Kidney (tissue), 22 donors: ENCODE measurements at places on chromosomes 5 and 9.

DNA sequence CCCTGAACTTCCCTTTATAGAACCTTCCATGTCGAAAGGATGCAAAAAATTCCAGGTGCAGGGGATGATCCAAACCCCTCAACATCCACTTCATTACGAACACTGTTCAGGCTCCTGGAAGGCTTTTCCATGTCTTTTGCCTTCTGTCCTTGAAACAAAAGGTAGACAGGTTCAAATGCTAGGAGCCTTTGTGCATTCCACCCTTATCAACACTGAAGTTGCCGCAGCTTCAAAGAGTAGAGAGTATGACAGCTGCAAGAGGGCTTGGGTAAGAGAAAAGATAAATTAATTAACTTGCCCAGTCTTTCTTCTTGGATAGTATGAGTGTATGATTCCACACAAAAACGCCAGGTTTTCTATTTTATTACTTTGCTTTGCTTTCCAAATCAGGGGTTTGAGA is 269.1 kb upstream of the MSX2 start:
- no peak overlapping the region for H3K27ac ChIP-seq
- no peak overlapping the region for H3K4me3 ChIP-seq
- no peaks in the 10 kb centered on the region for H3K36me3 ChIP-seq

GRCh38 chr9:137167277-137167746 is 2.5 kb downstream of the LRRC26 start:
- peaks cover 14% of the 10 kb centered on the region for H3K4me1 ChIP-seq
- DNase-seq = no peak
- peaks cover 27% of the 10 kb centered on the region for H3K27me3 ChIP-seq
- H3K36me3 ChIP-seq = no peaks in the 10 kb centered on the region
- no peak overlapping the region for H3K4me3 ChIP-seq

- H3K4me1 ChIP-seq = no peaks in the 10 kb centered on the region
- DNase-seq = no peak
- H3K27ac ChIP-seq = no peak overlapping the region
- H3K36me3 ChIP-seq = no peaks in the 10 kb centered on the region
These were observed 217.5 kb downstream of the DCP2 start for GRCh38 chr5:113194125-113194524.

DNA sequence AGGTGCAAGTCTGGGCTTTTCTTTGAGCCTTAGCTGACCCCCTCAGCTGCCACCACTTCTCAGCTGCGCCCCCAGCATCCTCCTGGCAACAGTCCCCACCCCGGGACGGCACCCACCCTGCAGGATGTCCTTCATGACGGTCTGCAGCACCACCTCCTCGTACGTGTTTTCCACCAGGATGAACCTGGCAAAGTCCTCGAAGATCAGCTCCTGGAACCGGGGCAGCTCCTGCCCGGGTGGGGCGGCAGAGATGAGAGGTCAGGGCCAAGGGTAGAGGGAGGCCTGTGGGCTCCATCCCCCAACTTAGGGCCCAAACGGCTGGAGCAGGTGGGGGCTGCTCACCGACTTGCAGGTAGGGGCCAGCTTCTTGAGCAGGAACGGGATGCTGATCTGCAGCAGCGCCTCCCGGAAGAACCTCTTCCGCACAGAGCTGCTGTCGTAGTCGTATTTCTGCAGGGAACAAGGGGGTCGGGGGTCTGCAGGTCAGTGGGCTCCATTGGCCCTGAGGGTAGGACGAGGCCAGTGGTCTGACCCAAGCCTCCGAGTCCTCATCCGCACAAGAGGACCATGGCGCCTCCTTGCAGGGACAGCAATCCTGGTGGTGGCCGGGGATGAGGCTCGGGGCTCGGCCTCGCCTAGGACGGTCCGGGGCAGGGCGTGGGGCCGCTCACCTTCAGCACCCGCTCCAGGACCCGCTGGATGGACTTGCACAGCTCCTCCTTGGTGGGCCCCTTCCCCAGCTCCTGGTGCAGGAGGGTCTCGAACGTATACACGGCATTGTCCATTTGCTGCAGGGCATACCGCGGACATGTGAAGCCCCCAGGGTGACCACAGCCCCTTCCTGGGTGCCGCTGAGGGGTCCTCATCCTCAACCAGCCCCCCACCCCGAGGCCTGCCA is 56.7 kb downstream of the LRSAM1 start:
- H3K36me3 ChIP-seq = no peaks in the 10 kb centered on the region
- no peak overlapping the region for H3K27ac ChIP-seq
- no peaks in the 10 kb centered on the region for H3K4me1 ChIP-seq
- no peak overlapping the region for H3K4me3 ChIP-seq

GRCh38 chr9:21708260-21708711 is 94.2 kb upstream of the MTAP start:
- no peaks in the 10 kb centered on the region for H3K36me3 ChIP-seq
- DNase-seq = no peak
- no peak overlapping the region for H3K4me3 ChIP-seq
- no peaks in the 10 kb centered on the region for H3K4me1 ChIP-seq
- H3K27ac ChIP-seq = no peak overlapping the region

DNA sequence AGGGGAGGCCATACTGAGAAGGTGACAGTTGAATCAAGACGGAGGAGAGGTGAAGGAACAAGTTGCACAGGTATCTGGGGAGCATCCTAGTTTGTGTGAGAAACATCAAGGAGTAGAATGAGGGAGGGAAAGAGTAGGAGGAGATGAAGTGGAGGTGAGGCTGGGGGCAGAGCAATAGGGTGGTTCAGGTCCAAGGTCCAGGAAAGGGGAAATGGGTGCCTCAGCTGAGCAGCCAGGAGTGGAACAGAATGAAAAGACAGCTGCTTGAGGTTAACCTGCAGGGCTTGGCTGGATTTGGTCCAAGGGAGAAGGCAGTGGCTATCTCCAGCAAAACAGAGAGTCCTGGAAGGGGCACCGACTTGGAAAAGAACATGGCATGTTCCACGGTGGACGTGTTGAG is 5.3 kb downstream of the SLC1A1 start:
- no peak overlapping the region for H3K27ac ChIP-seq
- H3K4me3 ChIP-seq = no peak overlapping the region
- no peaks in the 10 kb centered on the region for H3K27me3 ChIP-seq
- no peaks in the 10 kb centered on the region for H3K36me3 ChIP-seq
- no peak for DNase-seq
- peaks cover 11% of the 10 kb centered on the region for H3K4me1 ChIP-seq

DNA sequence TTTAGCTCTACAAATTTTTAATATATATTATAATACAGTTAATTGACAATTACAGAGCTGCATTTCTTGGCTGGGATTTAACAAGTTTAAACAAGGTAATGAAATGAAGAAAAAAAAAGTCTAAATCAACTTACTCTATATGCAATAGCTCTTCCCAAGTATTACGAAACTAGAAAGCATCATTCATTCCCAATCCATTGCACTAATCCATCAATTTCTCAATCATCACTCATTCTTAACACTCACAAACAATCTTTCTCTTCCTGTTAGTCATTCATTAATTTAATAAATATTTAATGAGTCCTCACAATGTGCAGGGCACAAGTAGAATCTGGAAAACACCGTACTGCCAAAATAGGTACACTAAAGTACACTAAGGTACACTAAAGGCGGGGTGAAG is 42.9 kb upstream of the APBA1 start:
- H3K27me3 ChIP-seq = no peaks in the 10 kb centered on the region
- DNase-seq = no peak
- H3K36me3 ChIP-seq = peaks cover 6% of the 10 kb centered on the region
- no peaks in the 10 kb centered on the region for H3K4me1 ChIP-seq
- no peak overlapping the region for H3K27ac ChIP-seq
- H3K4me3 ChIP-seq = no peak overlapping the region

GRCh38 chr9:75889977-75890471 is 449 bp upstream of the PCSK5 start:
- peak; percentile 59 for DNase-seq
- H3K4me1 ChIP-seq = peaks cover 6% of the 10 kb centered on the region
- H3K36me3 ChIP-seq = no peaks in the 10 kb centered on the region
- peak overlapping the region; percentile 74 for H3K27ac ChIP-seq
- no peaks in the 10 kb centered on the region for H3K27me3 ChIP-seq

DNA sequence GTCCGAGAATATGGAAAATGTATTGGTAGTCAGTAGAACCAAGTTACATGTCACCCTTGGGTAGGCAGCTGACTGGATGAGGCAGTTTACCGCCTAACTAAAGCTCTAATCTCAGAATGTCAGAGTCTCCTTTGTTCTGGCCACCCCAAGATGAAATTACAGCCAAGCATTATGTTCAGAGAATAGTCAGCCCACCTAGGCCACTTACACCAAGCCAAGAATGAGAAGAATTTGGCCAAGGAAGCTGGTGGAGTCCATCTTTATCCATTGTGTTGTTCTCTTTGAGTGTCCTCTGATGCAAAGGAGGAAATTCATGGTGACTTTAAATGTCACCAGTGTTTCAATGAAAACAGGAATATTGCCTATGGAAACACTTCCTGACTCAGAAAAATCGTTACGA is 275.1 kb upstream of the MAP3K1 start:
- no peak for DNase-seq
- H3K4me3 ChIP-seq = no peak overlapping the region
- no peaks in the 10 kb centered on the region for H3K4me1 ChIP-seq
- no peaks in the 10 kb centered on the region for H3K27me3 ChIP-seq

- no peak for DNase-seq
- no peak overlapping the region for H3K27ac ChIP-seq
- no peaks in the 10 kb centered on the region for H3K27me3 ChIP-seq
- no peaks in the 10 kb centered on the region for H3K36me3 ChIP-seq
These were observed 198.7 kb upstream of the MPDZ start for GRCh38 chr9:13478160-13478559.

DNA sequence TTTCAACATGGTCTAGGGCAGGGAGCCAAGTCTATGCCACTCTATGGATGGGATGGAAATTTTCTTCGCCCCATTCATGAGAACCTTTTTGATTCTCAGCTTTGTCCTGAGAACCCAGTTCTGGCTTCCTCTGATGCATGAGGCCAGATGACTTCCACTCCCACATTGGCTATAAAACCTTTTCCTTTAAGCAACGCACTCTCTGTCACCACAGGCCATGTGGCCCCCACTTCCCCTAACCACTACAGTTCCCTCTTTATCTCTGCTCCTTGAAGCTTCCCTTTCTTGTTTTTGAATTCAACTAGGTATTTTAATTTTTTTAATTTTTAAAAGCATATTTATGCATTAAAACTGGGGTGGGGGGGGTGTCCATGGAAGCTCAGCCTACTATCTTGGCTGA is 401.3 kb downstream of the ENC1 start:
- DNase-seq = no peak
- no peaks in the 10 kb centered on the region for H3K27me3 ChIP-seq
- H3K36me3 ChIP-seq = no peaks in the 10 kb centered on the region

DNA sequence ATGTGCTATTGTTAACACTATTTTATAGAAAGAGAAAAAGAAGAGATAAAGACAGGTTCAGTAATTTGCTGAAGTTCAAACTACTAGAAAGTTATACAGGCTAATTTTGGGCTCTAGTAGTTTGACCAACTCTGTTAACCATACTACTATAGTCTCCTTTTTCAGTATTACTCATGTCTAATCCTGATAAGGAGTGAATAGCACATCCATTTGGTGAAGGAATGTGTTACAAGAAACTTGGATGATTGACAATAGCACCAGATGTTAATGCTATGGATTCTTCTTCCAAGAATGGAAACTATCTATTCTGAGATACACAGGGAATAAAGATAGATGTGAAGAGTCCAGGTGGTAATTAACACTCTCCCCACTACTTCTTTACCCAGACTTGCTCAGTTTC is 677.3 kb downstream of the PRELID2 start:
- no peak for DNase-seq
- no peaks in the 10 kb centered on the region for H3K36me3 ChIP-seq

- H3K4me1 ChIP-seq = no peaks in the 10 kb centered on the region
- no peaks in the 10 kb centered on the region for H3K27me3 ChIP-seq
- H3K4me3 ChIP-seq = no peak overlapping the region
- H3K36me3 ChIP-seq = no peaks in the 10 kb centered on the region
- no peak for DNase-seq
These were observed 234.8 kb upstream of the TMEM161B start for GRCh38 chr5:88503406-88503805.

DNA sequence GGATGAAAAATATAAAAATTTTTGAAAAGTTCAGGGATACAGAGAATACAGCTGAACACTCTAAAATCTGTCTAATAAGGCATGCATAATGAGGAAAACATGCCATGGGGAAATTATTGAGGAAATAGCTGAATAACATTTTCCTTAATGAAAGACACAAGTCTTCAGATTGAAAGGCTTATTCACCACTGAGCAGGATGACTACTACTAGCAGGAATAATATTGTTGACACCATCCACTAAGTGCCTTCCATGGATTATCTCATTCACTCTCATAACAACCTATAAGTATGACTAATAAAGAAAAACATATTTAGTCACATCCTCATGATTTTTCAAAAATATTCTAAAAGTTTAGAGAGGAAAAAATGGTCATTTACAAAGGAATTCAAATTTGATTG is 96.7 kb upstream of the FER start:
- no peaks in the 10 kb centered on the region for H3K36me3 ChIP-seq
- DNase-seq = no peak
- H3K27me3 ChIP-seq = no peaks in the 10 kb centered on the region
- no peak overlapping the region for H3K4me3 ChIP-seq
- H3K27ac ChIP-seq = no peak overlapping the region

- no peak overlapping the region for H3K4me3 ChIP-seq
- H3K36me3 ChIP-seq = no peaks in the 10 kb centered on the region
- peaks cover 16% of the 10 kb centered on the region for H3K4me1 ChIP-seq
- H3K27ac ChIP-seq = no peak overlapping the region
- H3K27me3 ChIP-seq = no peaks in the 10 kb centered on the region
- no peak for DNase-seq
These were observed 216.9 kb downstream of the GLIS3 start for GRCh38 chr9:4082948-4083347.

GRCh38 chr5:138844812-138845513 is 30.2 kb downstream of the LRRTM2 start:
- no peak overlapping the region for H3K27ac ChIP-seq
- peaks cover 3% of the 10 kb centered on the region for H3K4me1 ChIP-seq
- no peaks in the 10 kb centered on the region for H3K27me3 ChIP-seq
- peak; percentile 43 for DNase-seq

GRCh38 chr9:137759117-137759516 is 118.5 kb upstream of the CACNA1B start:
- peaks cover 10% of the 10 kb centered on the region for H3K36me3 ChIP-seq
- H3K27ac ChIP-seq = no peak overlapping the region
- H3K27me3 ChIP-seq = no peaks in the 10 kb centered on the region
- H3K4me3 ChIP-seq = no peak overlapping the region
- DNase-seq = no peak

DNA sequence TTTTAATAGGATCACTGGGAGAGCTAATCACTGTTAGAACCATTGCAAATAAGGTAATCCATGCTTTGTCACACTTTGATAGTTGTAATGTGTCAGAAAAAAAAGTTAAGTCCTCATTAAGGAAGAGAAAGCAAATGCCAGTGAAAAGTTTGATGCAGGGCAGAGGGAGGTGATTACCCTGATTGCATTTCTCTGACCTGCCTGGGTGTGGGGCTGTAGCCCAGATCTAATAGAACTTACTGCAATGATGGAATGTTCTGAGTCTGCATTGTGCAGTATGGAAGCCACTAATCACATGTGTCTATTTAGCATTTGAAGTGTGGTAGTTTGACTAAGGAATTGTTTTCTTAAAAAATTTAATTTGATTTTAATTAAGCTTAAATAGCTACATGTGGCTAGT is 202.7 kb downstream of the ATP10B start:
- no peak overlapping the region for H3K4me3 ChIP-seq
- no peaks in the 10 kb centered on the region for H3K27me3 ChIP-seq
- DNase-seq = no peak
- H3K36me3 ChIP-seq = no peaks in the 10 kb centered on the region
- H3K27ac ChIP-seq = no peak overlapping the region

GRCh38 chr5:2442496-2443354 is 308.8 kb downstream of the IRX2 start:
- no peaks in the 10 kb centered on the region for H3K4me1 ChIP-seq
- H3K27ac ChIP-seq = no peak overlapping the region
- no peak overlapping the region for H3K4me3 ChIP-seq
- peaks cover 6% of the 10 kb centered on the region for H3K27me3 ChIP-seq

- DNase-seq = no peak
- H3K27me3 ChIP-seq = no peaks in the 10 kb centered on the region
- H3K4me1 ChIP-seq = no peaks in the 10 kb centered on the region
- H3K4me3 ChIP-seq = no peak overlapping the region
These were observed 90.0 kb upstream of the PLPPR1 start for GRCh38 chr9:100938507-100938906.
